ENCODE measurements at places on chromosomes 13 and 19.
A peak's percentile ranks its signal among the peaks of the same experiment; 100 is the strongest.

DNA sequence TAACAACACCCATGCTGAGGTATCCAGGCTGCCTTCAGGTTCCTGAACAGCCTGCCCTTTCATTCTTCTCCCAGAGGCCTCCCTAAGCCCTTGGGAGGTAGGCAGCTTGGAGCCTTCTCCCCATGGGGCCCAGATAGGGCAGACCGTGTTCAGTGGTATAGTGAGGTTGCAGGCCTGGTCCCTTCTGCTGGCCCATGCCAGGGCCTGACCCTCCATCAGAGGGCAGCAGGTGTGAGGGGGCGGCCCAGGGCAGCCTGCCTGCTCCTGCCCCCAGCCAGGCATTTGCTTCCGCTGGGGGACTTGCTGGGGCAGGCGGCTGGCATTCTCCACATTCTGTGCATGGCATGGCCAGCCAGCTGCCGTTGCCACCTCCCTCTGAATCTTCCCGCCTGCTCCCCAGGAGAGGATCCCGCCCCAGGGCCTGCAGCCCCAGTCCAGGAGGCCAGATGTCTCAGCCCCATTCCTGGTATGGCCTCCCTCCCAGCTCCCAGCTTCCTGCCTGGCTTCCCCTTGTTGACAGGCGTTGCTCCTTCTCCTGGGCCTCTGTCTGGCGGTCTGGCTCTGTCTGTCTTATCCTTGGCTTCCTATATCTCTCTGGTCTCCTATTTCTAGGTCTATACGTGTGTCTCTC lies 8.9 kb downstream of the CIC start:
- DNase-seq = no peak

DNA sequence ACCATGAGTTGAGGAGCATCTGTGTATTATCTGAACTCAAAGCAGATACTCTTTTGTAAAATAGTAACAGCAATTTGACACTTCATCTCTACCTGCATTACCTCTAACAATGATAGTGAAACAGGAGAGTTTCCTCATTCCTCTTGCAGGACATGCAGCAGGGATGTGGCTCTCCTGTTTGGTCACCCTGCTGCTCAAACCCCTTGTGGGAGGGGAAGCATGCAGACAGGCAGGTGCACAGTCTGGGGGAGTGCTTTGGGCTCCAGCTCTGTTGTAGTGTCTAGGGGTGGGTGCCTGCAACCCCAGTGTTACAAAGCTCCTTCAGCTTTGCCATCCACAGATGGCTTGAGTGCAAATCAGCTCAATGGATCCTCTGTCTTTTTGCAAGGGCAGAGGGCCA lies 827.6 kb downstream of the DACH1 start:
- DNase-seq = no peak

DNA sequence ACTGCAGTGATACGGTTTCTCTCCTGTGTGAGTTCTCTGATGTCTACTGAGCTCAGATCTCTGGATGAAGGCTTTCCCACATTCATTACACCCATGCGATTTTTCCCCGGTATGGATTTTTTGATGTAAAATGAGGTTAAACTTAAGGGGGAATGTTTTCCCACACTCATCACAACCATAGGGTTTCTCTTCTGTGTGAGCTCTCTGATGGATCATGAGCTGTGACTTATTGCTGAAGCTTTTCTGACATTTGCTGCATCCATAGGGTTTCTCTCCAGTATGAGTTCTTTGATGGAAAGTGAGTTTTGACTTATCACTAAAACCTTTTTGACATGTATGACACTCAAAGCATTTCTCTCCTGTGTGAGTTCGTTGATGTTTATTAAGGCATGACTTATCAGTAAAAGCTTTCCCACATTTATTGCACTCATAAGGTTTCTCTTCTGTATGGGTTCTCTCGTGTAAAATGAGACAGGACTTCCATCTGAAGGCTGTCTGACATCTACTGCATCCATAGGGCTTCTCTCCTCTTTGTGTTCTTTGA lies 10.6 kb upstream of the ZNF649 start:
- DNase-seq = no peak

DNA sequence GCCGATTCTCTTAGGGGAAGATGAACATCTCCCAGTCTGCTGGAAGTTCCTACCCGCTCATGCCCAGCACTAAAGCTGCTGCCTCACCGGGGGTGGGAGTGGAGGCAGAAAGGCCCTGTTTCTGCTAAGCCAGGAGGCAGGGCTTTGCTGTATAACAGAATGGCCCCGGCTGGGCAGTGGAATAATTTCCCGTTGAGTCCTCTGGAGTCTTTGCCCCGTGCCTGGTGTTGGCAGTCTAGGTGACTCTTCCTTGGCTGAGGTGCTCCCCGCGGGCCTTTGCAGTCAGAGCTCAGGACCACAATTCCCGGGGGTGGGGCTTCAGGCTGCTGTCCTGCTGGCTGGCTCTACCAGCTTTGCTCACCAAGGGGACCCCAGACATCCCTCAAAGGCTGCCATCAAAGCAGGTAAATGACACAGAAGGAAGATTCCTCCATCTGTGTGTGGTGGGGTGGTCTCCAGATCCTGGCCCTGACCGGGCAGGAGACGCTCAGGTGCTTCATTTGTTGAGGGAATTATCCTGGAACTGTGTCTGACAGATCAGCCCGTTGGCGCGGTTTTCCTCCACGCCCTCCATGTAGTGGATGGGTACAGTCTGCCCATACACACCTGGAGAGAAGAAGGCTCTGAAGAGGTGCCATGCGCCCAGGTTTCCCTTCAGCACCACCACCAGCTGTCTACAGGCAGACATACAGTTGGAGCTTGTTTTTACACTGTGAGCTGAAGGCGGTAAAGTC lies 209.9 kb downstream of the TEX29 start:
- DNase-seq = no peak

DNA sequence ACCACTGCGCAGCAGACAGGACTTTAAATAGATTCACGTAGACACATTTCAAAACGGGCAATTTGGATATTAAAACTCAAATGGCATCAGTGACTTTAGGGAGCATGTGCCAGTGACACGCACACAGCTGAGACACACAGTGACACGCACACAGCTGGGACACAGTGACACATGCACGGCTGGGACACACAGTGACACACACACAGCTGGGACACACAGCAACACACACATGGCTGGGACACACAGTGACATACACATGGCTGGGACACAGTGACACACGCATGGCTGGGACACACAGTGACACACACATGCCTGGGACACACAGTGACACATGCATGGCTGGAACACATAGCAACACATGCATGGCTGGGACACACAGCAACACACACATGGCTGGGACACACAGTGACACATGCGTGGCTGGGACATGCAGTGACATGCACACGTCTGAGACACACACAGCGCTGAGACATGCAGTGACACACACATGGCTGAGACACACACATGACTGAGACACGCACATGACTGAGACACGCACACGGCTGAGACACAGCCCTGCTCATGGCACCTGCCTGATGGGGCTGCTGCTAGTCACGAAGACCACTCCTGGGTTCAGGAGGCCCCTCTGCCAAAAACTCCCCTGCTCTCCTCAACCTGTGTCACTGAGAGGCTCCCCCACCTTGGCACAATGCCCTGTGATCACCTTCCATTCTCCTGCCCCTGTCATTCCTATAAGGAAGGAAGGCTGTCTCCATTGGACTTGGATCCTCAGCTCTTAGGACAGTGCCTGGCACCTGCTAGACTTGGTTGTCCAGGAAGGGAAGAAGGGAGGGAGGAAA lies 52.5 kb downstream of the SOX1 start:
- DNase-seq = no peak

DNA sequence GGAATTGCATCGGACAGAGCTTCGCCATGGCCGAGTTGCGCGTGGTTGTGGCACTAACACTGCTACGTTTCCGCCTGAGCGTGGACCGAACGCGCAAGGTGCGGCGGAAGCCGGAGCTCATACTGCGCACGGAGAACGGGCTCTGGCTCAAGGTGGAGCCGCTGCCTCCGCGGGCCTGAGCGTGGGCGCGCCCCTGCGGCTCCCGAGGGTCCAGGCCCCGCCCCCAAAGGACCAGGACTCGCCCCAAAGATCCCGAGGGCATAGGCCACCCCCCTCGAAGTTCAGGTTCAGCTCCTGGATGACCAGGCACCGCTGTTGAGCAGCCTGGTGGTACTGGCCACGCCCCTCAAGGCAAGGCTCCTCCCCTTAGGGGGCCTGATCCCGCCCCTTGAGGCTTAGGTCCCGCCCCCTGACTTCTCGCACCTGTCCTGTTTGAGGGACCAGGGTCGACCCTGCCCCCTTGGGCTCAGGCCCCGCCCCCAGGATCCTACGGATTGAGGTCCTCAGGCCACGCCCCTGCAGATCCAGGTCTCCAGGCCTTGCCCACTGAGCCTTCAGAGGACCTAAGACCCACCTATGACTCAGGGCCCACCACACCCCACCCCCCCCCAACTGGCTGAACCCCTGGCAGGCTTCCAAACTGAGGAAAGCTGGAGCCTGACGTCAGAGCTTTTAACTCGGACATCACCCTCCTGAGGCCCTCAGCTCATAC lies 43.1 kb downstream of the CYP4F22 start:
- DNase-seq = peak; percentile 72

- no peak for DNase-seq
Observed at GRCh38 chr13:101925731-101926130, 473.3 kb downstream of the ITGBL1 start.

- DNase-seq = no peak
Observed at GRCh38 chr13:74682746-74683145, 548.5 kb upstream of the KLF12 start.

- no peak for DNase-seq
Observed at GRCh38 chr19:8074501-8074900, 21.9 kb downstream of the CCL25 start.

DNA sequence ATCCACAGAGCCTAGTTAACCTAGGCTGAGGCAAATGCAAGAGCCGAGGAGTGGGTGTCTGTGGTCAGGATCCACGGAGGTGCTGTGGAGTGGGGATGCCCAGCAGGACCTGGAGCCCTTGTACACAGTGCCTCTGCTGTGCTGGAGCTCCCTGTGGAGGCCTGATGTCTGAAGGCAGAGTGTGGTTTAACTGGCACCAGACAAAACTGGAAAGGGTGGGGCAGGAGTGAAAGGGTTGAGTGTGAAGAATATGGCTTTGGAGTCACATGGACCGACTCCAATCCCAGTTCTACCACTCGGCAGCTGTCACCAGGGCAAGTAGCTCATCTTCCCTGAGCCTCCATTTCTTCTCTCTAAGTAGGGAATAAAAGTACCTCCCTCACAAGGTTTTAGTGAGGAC lies 60.3 kb upstream of the GPR12 start:
- DNase-seq = no peak
